Right renal cortex interstitium (tissue), 3 donors: ENCODE measurements at places on chromosomes 3 and 15.

DNA sequence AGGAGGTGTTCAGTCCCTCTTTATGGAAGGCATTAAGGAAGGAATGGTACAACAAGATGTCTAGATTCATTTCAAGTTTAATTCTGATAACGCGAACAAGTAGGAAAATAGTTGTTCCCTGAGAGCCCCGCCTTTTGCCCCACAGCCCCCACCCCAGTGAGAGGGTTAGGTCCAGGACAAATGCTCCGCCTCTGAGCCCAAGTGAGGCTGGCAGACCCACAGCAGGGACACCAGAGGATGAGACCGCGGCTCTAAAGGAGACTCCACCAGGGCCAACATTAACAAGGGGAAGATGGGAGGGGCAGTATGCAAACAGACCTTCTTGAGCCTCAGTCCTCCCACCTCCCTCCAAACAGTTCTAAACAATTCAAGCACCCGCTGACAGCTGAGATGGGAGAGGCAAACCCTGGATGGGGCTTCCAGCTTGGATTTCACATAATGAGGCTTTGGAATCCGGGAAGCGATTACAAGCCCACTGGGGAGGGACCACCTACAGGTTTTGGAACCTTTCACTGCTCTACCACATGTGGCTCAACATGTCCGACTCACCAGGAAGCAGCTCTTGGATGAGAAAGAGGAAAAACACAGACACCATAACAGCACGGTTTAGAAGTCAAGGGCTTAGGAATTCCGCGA, 42.9 kb upstream of the IREB2 start:
- no peak for DNase-seq

- no peak for DNase-seq
Measured at GRCh38 chr3:58800940-58801339, 134.4 kb upstream of the FAM3D start.

DNA sequence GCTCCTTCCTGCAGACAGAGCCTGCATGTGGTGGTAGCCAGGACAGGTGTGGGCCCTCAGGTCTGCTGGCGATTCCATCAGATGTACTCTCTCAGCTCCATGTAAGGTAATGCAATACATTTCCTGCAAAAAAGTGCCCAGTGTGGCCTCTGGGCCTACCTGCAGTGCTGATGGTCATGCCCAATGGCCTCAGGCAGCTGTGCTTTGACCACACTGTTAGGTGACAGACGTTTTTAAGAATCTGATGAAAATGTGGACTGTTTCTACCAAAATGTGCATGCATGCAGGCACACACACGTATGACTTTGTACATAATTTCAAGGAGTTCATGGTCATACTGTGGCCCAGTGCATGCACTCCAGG, 152.9 kb downstream of the RAB11A start:
- DNase-seq = no peak

- DNase-seq = no peak
Measured at GRCh38 chr15:45486317-45486716, 36.2 kb downstream of the SLC30A4 start.

GRCh38 chr15:69460481-69460880, 7.9 kb downstream of the RPLP1 start:
- no peak for DNase-seq

GRCh38 chr3:105997800-105998526, 129.2 kb upstream of the CBLB start:
- no peak for DNase-seq
